ENCODE measurements at places on chromosomes 7 and 10.

- no peak for DNase-seq
Measured at GRCh38 chr7:128530855-128531104, 54.2 kb downstream of the METTL2B start.

- DNase-seq = peak; percentile 22
Measured at GRCh38 chr7:36999626-37000485, 275.6 kb upstream of the AOAH start.

DNA sequence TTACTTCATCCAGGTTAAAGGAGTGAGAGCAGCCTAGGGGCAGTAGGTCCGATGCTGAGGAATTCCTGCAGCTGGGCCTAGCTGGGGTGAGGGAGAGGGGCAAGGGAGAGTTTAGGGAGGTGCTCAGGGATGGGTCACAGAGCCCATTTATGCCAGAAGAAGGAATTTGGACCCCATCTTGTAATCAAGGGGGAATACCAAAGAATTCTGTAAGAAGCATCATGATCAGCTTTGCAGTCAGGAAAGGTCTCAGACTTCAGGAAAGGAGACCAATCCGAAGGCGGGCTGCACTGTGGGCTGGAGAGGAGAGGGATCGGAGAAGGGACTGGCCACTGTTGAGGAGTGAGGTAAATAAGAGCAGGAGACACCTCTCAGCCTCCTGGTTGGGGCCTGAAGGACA, 566.6 kb upstream of the MGMT start:
- no peak for DNase-seq

GRCh38 chr7:47709451-47709850, 127.5 kb upstream of the TNS3 start:
- DNase-seq = no peak

DNA sequence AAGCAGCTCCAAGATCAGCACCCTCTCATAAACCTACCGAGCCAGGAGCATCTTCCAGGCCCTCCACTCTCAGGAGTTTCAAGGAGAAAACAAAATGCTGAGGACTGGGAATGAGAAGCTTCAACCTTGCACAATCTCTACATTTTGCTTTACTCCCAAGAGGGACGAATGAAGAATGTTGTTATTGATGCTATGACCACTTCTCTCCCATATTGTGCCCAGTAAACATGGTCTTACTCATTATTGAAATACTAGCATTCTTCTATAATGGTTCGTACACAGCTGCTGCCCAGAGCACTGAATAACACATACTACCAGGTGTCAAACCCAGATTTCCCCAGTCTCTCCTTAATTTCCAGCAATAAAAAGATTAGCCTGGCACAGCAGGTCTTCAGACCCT, 63.4 kb upstream of the BET1 start:
- DNase-seq = no peak

- no peak for DNase-seq
Measured at GRCh38 chr10:132187430-132188138, 836 bp downstream of the DPYSL4 start.

- DNase-seq = no peak
Measured at GRCh38 chr7:67729771-67730170, 733.1 kb downstream of the TYW1 start.

- no peak for DNase-seq
Measured at GRCh38 chr10:130982802-130983201, 328.7 kb downstream of the TCERG1L start.

- no peak for DNase-seq
Measured at GRCh38 chr10:43287056-43288007, 20.5 kb upstream of the RASGEF1A start.

- no peak for DNase-seq
Measured at GRCh38 chr7:93757426-93757825, 133.1 kb downstream of the TFPI2 start.

- no peak for DNase-seq
Measured at GRCh38 chr10:119543814-119544642, 1.5 kb upstream of the RGS10 start.

GRCh38 chr7:100411101-100411500, 17.4 kb downstream of the ZCWPW1 start:
- no peak for DNase-seq

GRCh38 chr7:4799508-4800268, 24.3 kb downstream of the AP5Z1 start:
- DNase-seq = no peak

DNA sequence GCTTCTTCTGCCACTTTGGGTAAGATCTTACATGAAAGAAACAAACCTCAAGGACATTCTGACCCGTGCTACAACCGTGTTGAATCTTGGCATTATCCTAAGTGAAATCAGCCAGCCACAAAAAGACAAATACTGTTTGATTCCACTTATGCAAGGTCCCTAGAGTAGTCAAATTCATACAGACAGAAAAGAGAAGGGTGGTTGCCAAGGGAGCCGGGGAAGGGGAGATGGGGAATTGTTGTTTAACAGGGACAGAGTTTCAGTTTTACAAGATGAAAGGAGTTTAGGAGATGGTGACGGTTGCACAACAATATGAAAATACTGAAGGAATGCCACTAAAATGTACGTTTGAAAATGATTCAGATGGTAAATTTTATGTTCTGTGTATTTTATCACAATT, 12.2 kb upstream of the CLEC2L start:
- no peak for DNase-seq

DNA sequence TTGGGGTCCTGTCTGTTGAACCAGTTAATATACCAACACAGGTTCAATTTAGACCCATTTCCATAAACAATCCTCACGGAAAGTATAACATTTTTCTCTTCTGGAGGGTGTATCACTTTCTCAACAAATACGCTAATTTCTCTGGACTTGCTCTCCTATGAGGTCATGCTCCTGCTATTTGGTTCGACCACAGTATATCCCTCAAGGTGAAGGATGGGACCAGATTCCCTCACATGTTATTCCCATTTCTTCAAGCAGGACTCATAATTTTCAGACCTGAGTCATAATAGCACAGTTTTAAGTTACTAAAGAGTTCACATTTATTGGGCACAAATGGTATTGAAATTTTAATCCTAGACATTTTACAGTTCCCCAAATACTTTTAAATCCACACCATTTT, 57.2 kb downstream of the ADAM12 start:
- DNase-seq = no peak

GRCh38 chr7:139830292-139830691, 1.2 kb downstream of the TBXAS1 start:
- no peak for DNase-seq

DNA sequence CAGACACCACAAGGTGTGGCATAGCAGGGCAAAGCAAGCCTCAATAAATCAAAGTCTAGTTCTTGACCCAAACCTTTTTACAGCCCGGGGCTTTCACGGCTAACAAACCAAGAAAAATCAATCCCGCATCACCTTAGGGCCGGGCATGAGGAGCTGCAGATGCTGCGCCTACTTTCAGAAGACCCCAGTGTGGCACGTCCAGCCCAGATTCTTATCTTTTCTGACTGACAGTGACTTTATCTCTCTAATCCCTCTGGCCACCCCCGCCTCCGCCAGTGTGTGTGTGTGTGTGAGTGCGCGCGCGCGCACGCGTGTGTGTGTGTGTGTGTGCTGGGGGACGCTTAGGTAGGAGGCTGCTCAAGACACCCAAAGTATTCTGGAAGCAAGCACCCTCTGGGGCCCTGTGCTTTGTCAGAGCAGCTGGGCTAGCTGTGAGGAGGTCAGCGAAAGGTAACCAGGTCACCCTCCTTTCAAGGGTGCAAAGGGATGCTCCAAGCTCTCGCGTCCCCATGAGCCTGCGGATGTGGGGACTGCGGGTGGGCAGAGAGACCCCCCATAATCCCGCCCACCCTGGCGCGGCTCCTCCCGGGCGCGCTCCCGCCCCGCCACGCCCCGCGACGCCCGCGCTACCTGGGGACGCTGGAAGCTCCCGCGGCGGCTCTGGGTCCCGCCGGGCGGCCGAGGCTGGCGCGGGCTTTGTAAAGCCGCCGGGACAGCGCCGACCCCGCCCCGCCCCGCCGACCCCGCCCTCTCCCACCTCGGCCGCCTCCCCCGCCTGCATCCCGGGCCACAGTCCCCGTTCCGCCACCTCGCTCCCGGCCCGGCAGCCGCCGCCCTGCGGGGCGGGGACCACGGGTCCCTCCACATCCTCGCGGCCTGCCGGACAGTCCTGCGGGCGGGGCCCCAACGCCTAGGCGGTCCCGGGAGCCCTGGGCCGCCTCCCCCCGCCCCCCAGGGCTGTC, 57.1 kb upstream of the RHOBTB1 start:
- DNase-seq = no peak

DNA sequence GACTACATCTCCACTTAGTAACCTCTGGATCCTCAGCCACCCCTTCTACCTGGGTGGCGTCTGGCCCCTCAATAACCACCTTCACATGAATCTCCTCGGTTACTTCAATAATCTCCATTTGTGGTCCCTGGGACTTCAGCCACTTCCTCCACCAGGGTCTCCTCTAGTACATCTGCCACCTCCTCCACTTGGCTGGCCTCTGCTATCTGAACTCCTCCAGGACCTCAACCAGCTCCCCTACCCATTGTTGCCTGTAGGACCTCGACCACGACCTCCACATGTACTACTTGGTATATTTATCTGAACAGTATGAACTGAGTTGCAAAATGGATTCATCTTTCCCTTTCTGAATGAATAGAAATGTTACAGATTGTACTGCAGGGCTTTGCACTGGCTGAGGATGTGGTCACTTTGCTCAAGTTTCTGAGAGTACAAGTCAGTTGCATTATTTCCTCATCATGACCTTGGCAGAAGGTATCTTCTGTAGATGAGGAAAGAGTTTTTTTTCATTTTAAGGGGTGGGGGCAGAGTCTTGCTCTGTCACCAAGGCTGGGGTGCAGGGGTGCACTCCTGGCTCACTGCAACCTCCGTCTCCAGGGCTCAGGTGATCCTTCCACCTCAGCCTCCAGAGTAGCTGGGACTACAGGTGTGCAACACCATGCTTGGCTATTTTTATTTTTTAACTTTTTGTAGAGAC, 36.0 kb downstream of the MAT1A start:
- no peak for DNase-seq

DNA sequence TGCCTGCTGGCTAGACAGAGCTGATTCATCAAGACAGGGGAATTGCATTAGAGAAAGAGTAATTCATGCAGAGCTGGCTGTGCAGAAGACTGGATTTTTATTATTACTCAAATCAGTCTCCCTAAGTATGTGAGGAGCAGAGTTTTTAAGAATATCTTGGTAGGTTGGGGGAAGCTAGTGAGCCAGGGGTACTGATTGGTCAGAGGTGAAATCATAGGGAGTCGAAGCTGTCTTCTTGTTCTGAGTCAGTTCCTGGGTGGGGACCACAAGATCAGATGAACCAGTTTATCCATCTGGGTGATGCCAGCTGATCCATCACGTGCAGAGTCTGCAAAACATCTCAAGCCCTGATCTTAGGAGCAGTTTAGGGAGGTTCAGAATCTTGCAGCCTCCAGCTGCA, 39.8 kb downstream of the FOXI2 start:
- no peak for DNase-seq

GRCh38 chr10:79247373-79248137, 99.7 kb upstream of the PPIF start:
- DNase-seq = no peak

- no peak for DNase-seq
Measured at GRCh38 chr7:67313213-67313612, 316.6 kb downstream of the TYW1 start.

DNA sequence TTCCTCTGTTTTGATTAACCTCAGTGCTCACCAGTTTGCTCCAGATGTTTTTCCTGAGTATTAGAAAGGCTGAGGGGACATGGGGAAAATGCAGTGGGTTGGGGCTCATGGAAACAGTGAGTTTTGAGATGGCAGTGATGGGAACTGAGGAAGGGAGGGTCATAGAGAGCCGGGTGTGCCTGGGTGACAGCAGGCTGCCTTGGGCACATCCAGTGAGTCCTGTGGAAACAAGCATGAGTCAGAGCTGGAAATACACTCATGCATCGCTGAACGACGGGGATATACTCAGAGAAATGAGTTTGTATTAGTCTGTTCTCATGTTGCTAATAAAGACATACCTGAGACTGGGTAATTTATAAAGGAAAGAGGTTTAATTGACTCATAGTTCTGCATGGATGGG, 202.2 kb downstream of the TMEM178B start:
- DNase-seq = no peak

- DNase-seq = no peak
Measured at GRCh38 chr10:13221572-13221971, 12.6 kb downstream of the UCMA start.

DNA sequence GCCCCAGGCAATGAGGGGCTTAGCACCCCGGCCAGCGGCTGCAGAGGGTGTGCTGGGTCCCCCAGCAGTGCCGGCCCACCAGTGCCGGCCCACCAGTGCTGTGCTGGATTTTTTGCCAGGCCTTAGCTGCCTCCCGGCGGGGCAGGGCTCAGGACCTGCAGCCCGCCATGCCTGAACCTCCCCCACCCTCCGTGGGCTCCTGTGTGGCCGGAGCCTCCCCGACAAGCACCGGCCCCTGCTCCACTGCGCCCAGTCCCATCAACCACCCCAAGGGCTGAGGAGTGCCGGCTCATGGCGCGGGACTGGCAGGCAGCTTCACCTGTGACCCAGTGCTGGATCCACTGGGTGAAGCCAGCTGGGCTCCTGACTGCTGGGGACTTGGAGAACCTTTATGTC, 3.5 kb upstream of the ACSL5 start:
- DNase-seq = no peak

GRCh38 chr10:121232494-121232893, 365.8 kb downstream of the FGFR2 start:
- DNase-seq = no peak

DNA sequence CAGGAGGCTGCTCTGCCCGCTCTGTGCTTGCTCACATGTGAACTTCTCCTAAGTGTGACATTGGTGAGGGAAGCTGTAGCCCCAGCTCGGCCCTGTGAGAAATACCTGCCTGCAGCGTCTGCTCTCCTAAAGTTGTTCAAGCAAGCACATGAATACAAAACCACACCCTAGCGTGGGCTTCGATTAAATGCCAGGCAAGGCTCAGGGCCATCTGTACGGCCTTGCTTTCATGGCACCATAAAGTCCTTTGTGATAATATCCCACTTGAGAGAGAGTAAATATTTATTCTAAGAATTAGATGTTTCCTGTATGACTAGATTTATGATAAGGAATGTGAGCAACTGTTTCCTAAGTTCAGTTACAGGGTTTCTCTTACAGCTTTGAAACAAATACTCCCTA, 262.8 kb upstream of the KLF14 start:
- no peak for DNase-seq

DNA sequence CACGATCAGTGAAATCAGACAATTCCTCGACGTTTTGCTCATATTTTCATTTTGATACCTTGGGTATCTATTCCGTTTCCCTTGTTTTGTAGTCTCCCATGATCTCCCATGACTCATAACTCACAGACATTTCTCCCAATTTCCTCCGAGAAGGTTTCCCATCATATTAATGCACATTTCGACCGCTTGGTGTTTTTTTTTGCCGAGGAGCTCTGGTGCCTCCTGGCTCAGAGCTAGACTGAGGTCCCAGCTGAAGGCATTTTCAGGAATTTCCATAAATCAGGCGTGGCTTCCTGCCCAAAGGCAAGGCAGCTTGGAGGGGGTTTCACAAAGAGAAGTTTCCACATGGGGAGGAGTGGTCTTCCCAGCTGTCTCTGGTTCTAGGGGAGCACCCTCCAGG, 148.2 kb upstream of the TNS3 start:
- no peak for DNase-seq

- peak; percentile 2 for DNase-seq
Measured at GRCh38 chr7:93374345-93374940, 142.3 kb downstream of the VPS50 start.
